ENCODE measurements at places on chromosomes 2 and 18.

DNA sequence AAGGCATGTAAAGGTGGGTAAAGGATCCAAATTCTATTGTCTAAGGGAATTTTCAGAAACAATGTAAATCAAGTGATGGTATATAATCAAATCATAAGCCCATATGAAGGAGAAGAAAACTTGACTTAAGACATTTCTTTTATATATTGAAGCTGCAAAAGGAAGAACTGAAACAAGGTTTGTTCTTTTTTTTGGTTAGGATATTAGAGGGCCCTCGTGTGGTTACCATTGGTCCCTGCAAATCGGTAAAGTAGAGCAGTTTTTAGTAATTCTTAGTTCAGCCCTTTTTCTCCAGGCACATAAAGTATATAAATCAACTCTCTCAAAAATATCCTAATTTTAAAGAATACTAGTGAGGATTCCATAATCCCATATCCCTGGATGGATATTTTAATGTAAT is 105.6 kb upstream of the STK17B start:
- DNase-seq: no peak

DNA sequence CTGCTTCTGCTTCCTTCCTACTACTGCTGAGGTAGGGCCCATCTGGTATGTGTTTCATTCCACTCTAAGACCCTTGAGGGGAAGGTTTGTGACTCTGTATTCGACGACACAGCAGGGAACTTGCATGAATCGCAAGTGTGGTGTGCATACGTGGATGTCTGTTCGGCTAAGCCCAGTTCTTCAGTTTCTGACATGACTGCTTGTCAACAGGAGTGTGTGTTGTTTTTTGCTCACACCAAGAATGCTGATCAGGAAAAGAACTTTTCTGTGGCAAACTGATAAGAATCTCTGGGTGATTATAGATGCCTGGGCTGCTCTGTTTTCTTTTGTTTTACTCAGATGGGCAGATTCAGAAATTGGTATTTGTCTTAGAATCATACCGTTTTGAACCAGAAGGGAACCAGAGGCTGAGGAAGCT is 22.0 kb downstream of the TNFRSF11A start:
- DNase-seq: no peak

- DNase-seq: no peak
Observed at GRCh38 chr2:220660277-220661145, 911.6 kb downstream of the EPHA4 start.

GRCh38 chr2:11877764-11878163 is 131.3 kb downstream of the LPIN1 start:
- no peak for DNase-seq

DNA sequence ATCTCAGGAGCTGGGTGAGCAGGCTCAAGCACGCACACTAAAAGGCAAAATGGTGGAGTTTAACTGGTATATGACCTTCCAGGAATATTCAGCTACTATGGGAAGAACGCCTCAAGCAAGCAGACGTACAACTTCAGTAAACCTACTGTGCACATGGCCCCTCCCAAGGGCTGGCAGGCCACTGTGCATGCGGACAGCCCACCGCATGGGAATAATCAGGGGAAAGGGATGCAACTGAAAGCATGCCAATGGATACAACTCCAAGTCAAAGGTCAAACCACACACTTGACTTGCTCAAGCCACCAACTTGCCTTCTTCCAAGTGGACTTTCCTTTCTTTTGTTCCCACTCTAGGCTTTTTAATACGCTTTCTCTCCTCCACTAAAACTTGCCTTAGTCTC is 121.6 kb upstream of the SNTG2 start:
- no peak for DNase-seq

DNA sequence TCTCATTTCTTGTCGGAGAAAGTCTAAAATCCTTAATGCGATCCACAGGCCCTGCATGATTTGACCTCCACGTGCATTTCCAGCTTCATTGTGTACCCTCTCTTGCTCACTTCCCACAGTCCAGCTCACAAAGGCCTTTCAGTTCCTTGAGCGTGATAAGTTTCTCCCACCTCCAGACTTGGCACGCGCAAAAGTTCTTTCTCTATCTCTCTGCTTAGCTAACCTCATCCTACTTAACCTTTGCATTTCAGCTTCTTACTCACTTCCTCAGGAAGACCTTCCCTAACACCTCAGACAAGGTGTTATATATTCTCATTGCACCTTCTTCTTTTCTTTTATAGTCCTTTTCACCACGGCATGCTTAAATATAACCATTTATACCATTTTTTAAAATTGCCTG is 124.8 kb upstream of the XPO1 start:
- no peak for DNase-seq

Data from SK-N-MC (cell line).